ENCODE measurements at places on chromosomes 11 and 22.

DNA sequence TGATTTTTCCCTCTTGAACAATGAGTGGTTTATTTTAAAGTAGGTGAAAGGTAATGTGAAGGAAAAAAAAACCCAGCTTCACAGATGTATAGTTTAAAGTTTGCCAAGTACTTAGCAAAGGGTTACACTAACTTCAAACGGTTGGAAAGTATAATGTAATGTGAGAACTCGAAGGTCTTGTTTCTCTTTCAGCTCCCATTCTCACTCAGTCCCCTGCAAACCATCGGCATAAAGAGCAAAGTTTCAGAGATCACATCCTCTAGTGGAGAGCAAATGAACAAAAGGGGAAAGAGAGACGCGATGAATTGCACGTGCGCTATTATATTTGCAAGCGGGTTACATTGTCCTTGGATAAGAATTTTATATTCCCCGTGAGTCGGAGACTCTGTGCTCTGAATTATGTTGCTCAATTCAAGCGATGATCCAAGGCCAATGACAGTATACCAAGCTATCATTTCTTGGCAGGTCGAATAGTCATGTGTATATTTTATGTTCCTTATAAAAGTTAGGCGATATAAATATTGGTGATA is 37.6 kb upstream of the BIRC3 start:
- DNase-seq, result peak; percentile 75

GRCh38 chr11:93908689-93909088 is 58.3 kb upstream of the VSTM5 start:
- DNase-seq, result peak; percentile 87

DNA sequence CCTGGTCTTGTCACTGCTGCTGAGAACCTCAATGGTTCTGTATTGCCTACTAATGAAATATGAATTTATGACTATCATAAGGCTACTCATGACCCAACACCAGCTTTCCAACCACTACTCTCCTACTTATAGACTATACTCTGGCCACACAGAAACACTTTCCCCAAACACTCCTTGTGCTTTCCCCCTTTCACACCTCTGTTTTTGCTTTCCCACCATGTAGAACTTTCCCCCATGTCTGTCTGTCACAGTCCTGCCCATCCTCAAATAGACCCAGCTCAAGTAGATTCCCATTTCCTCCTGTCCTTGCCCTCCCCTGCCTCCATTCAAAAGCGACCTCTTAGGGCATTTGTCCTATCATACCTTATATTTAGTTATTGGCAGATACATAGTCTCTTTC is 105.9 kb downstream of the ARFGAP2 start:
- no peak for DNase-seq

GRCh38 chr22:45704648-45705047 is 33.0 kb downstream of the ATXN10 start:
- peak; percentile 61 for DNase-seq

GRCh38 chr11:22807391-22807790 is 22.2 kb downstream of the SVIP start:
- no peak for DNase-seq

All from foreskin fibroblast (primary cell).